ENCODE measurements at places on chromosomes 12 and 14.

GRCh38 chr12:89328151-89329030 lies 23.9 kb downstream of the DUSP6 start:
- no peak for DNase-seq

GRCh38 chr12:116695464-116695725 lies 42.5 kb downstream of the SPRING1 start:
- DNase-seq: no peak

DNA sequence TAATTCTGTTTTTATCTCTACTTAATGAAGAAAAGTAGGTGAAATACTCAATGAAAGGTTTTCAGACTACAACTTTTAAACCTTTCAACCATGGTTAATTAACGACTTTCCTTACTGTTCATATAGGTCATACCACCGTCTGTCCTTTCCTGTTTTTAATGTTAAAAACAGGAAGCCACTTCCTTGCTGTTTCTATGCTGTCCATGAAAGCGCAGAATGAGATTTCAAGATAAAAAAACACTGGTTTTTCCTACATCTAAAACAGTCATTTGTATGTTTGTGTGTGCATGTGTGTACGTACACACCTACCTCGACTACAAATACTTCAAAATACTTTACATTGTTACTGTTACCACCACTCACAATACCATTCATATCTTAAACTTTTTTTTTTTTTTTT lies 27.3 kb downstream of the SPTLC2 start:
- DNase-seq: no peak

DNA sequence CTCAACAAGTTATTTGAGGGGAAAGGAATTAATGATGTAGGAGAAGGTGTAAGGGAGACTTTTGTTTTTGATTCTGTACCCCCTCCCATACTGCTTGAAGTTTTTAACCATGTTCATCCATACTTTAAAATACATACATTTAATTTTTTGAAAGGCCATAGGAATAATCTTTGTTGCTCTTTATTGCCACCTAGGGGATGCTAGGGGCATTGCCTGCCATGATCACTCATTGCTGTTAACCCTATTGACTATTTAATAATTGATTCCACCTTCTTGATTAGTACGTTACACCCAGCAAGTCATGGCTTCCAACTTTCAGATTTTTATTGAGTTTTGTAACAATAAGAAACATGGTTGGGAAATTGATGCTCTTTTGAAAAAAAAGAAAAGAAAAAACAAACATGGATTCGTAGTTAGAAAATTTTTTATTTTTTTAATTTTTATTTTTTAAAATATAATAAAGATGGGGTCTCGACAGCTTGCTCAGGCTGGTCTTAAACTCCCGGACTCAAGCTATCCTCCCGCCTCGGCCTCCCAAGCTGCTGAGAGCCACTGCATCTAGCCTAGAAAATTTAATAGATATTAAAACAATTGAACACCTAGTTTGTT lies 8.5 kb upstream of the PRKAB1 start:
- DNase-seq: no peak

DNA sequence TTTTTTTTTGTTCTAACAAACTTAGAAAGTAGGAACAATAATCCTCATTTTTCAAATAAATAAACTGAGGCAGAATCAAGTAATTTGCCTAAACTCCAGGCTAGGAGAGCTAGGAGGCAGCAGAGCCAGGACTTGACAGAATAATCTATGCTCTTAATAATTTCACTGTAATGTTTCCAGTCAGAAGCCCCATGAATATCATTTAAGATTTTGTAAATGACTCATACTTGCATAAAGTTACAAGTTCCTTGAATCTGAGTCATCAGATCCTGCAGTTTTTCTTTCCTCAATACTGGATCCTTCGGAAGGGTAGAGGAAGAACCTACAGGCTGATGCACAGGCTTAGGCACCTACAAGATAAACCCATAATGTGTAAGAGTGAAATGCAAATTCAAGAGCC lies 29.0 kb downstream of the CAPRIN2 start:
- DNase-seq: no peak

DNA sequence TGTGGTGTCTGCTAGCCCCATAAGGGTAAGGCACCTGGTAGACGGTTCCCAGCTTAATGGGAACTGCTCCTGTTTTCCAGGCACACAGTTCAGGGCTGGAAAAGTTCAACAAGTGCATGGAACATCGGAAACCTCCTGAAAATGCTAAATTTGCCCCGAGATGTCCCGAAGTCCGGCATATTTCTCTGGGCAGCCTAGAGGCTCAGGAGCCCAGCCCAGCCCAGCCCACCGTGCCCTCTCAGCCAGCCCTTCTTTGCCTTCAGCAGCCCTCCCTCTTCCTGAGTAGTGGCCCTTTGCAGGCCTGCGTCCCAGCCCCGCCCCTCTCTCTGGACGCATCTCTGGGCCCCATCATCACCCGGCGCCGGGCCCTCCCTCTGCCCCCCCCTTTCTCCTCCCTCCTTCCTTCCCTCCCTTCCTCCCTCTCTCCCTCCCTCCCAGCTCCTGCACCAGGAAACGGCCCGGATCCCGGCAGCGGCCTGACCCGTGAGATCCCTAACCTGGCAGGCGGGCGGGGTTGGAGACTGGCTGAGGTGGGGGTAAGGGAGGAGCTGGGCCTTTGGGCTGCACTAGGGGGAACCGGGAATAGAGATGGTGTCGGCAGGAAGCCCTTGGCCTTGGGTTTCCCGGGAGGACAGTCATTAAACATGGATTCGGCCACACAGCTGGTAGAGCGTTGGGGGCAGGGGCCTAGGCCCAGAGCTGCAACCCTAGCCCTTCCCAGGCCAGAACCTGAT lies at the start of gene BCL2L2:
Gene BCL2L2, plus strand, starts transcription at position 422 of the 734 bp plus-strand sequence. CDS start 935 bp downstream, outside the sequence.
- DNase-seq: no peak

GRCh38 chr14:94473666-94474410 lies 2.2 kb downstream of the SERPINA9 start:
- no peak for DNase-seq

- no peak for DNase-seq
Observed at GRCh38 chr12:93766796-93767523, 89.8 kb downstream of the CRADD start.

DNA sequence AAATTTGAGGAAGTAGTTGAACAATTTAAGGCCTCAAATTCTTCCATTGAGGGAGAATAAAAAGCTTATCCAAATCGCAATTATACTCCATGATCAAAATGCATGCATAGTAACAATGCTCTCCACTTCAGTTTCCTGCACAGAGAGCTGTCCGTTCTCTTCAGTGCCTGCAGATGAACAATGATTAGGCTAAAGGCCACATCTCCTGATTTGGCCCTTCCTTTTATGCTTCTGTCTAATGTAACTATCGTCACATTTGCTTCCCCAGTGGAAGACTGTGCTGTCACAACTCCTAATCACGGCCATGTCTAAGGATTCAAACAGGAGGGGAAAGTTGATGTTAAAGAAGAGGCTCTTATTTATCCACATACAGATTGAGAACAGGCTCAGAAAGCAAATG lies 113.6 kb upstream of the NPAS3 start:
- DNase-seq: no peak

DNA sequence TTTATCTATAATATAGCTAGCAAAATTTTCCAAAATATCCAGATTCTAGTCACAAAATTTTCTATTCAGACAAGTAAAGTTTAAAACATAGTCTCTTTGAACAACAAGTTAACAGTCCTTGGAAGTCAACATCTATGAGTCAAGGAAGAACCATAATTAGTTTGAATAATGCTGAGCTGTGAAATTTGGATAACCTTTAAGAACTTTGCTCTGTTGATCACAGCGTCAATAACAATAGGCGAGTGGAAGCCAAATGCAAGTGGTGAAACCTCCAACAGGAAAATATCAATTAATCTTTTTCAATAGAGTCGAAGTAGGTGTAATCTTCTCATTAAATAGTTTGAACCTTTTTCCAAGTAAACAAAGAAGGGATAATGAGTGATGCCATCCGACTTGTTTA lies 466.6 kb downstream of the FOXG1 start:
- no peak for DNase-seq

DNA sequence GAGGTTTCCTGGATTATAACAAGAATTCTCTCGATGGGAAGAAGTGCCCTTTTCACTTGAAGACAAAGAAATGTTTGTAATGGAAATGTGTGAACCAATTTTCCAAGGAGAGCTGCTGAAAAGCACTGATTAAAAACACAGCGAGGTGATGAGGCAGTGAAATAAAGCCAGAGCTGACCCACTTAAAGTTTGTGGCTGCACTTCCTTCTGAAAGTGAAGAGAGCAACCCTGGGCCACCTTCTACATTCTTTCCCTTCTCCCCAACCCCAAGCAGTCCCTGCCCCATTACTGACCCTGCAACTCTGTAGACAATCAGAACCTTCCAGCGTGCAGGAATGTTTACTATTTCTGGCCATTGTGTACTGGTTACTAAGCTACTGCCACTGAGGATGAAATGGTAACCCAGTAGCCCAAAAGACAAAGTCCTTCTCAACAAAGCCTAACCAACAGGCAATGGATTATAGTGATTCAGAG lies 173.9 kb downstream of the TTC7B start:
- no peak for DNase-seq

GRCh38 chr12:113088971-113089756 lies 32.6 kb downstream of the DTX1 start:
- peak; percentile 50 for DNase-seq

DNA sequence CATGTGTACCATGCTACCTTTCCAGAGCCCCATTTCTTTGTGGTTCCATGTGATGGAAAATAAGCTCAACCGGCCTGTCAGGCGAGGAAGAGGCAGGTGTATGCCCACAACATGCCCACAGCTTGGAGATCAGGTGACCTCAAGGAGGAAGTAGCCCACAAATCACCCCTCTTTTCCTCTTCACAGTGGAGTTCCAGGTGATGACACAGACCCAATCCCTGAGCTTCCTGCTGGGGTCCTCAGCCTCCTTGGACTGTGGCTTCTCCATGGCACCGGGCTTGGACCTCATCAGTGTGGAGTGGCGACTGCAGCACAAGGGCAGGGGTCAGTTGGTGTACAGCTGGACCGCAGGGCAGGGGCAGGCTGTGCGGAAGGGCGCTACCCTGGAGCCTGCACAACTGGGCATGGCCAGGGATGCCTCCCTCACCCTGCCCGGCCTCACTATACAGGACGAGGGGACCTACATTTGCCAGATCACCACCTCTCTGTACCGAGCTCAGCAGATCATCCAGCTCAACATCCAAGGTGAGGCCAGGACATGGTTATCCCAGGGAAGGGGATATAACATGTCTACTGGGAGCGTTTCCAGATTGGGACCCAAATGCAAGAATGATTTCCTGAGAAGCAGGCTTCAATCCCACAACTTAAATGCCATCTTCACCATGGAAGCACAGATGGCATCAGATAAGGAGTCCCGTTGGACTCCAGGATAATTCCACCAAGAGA lies 5.5 kb downstream of the TAPBPL start:
- no peak for DNase-seq

- DNase-seq: no peak
Observed at GRCh38 chr14:93073910-93074769, 41.6 kb downstream of the ITPK1 start.

DNA sequence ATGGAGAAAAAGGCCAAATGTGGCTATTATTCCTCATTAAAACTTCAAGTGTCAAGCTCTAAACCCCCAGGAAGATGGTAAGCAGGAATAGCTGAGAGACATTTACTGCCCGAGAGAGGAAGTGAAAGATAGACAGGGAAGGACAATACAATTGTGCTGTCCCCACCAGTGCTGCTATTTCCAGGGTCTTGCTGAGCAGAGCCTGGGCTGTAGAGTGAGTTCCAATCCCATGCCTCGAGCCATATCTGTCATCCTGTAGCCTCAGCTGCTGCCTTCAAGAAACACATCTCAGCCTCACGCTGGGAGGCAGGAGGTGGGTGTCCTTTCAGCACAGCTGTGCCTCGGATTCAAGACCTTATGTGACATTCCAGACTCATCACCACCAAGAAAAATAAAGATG lies 114.0 kb downstream of the RPAP3 start:
- DNase-seq: no peak

DNA sequence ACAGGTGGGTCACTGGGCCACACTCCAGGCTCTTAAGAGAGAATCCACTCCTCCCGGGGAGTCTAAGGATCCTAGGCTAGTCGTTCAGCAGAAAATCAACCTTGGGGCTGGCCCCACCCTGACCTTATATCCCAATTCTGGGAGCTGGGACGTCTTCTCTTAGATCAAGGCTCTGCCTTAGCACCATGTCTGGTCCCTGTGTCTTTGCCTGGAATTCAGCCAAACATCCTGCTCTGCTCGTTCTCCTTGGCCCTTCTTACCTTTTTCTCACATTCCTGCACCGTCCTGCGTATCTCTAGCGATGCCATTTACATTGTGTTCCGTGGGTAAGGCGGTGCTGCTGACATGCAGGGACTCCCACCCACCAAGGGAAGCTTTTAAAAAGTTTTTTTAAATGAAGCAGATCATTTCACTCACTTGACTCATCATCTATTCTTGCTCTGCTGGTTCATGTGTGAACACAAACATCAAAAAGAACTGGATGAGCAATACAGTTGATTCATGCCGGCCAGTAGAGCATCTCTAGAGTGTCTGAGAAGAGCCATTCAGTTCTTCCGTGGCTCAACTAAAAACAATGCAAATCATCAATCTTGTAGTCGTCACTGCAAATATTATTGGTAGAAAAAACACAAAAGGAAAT lies 50.2 kb downstream of the KCNK13 start:
- DNase-seq: no peak

DNA sequence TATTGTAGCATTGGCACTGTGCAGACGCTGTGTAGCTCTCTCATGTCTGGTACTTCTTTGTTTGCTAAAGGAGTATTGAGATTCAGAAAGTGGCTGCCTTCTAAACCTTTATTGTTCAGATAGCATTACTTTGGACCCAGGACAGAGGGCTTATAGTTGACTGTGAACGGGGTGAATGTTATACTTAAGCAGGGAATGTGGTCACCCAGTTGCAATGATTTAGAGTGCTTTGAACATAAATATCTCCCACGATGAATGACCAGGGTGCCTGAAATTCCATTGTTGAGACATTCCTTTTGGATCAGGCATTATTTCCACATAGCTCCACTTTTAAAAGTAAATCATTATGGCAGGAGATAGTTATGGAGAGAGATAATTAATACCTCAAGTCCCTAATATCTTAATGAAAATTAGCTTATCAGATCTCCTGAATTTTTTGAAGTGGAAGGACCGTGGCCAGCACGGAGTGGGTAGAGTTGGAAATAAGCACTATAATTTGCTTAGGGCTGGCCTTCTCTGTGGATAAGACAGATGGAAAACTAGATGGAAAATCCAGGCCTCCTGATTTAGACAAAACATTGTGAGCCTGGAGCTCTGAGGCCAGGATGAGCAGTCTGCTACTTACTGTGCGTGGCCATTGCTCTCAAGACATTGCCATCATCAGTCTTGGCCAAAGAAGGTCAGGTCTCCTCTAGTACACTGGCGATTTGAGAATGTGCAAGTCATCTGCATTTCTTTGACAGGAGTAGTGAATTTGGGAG lies 114.5 kb downstream of the ETV6 start:
- DNase-seq: no peak

DNA sequence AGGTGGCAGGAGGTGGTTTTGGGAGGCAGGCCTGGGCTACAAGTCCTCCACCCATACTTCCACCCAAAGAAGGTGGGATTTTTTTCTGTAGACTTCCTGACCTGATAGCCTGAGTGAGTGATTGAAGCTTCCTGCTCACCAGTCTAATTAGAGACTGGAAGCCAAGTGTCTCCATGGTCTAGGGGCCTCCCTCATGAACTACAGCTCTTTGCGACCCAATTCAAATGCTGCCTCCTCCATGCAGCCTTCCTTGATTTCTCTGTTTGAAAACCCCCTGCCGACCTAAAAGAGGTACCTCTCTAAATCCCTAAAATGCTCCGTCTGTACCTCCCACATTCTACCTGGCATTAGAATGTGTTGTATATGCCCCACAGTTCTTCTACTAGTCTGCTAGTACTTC lies 124.9 kb downstream of the PLXNC1 start:
- DNase-seq: no peak

Data from activated CD4-positive, CD25-positive, alpha-beta regulatory T cell treated with anti-CD3 and anti-CD28 coated beads, Interleukin-2, amount 50 U/mL, for 72 hours (primary cell).